ENCODE measurements at places on chromosomes 7 and 10.
A peak's percentile ranks its signal among the peaks of the same experiment; 100 is the strongest.

- DNase-seq = no peak
Measured at GRCh38 chr10:48450233-48450740, 143.8 kb downstream of the MAPK8 start.

DNA sequence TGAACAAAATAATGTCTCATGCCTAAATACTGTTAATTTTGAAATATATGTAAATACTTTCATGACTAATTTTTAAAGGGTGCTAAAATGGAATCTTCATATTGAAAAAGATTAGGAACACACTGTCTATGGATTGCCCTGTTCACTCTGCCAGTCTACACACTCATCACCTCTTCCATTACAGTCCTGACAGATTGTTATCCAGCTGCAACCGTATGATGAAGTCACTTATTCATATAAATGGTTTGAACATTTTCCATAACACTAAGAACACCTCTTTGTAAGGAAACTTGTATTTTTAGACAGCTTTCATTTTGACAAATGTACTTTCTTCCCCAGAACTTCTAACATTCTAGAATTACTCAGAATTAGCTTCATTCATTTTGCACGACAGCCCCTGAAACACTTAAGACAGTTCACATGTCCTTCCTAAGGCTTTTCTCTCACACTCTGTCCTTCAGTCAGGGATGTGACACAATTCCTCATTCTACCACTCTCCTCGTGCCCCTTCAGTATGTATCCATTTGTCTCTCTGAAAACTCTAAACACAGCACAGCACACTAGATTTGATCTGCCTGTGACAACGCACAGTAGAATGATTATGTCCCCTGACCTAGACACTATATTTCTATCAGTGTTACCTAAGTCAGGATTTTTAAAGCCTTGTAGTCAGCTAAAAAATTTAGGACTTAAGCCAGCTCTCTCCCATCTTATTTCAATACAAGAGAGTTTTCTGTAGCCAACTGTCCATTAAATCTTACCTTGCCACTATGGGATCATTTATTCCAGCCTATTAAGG is 71.9 kb downstream of the ORC5 start:
- DNase-seq = no peak

DNA sequence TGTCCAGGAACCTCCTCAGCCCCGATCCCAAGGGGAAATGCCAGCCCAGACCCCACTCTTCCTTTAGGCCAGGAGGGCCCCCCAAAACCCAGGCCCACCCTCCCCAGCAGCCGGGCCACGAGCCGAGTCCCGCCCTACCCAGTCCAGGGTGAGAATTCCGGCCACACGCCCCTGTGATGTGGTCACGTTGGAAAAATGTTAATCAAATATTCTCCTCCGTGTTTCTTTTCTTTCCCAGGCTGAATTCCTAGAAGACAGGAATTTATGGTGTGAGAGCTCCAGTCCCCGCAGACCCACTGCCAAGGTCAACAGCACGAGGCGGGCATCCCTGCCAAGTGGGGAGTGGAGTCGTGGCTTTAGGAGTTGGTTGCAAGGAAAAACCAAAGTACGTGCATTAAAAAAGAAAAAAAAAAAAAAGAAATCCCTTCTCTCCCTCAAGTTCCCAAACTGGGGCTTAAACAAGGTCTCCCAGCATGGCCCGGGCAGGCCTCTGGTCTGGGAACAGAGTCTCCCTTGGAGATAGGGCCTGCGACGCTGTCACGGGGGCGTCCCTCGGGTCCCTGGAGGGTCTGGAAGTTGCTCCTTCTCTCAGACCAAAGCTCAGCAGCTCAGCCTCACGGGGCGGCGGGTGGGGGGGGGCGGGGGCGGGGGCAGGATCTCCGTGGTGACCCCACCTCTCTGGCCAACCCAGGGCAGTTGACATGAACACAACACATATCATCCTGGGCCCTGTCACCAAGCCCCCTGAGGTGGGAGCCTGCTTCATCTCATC is 28.1 kb upstream of the ELN start:
- no peak for DNase-seq

- no peak for DNase-seq
Measured at GRCh38 chr7:53657586-53657985, 622.2 kb downstream of the POM121L12 start.

- DNase-seq = no peak
Measured at GRCh38 chr7:139521439-139521838, 2.0 kb upstream of the CLEC2L start.

DNA sequence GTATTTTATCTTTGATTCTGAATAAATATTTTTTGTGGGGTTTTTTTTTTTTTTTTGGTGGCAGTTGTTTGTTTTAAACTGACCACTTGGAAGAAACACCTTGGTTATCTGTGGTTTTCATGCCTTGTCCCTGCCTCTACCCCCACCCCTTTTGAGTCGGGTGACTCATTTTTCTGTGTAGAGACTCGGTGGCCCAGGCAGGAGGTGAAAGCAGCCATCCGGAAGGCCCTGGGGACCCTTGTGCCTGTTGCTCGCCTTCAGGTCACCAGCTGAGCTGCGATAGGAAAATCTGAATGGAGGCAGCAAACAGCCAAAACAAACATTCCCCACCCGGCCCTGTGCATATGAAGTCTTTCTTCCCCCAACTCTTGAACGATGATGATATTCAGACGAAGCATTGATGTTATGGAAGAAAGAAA is 22.8 kb downstream of the CYP17A1 start:
- no peak for DNase-seq

DNA sequence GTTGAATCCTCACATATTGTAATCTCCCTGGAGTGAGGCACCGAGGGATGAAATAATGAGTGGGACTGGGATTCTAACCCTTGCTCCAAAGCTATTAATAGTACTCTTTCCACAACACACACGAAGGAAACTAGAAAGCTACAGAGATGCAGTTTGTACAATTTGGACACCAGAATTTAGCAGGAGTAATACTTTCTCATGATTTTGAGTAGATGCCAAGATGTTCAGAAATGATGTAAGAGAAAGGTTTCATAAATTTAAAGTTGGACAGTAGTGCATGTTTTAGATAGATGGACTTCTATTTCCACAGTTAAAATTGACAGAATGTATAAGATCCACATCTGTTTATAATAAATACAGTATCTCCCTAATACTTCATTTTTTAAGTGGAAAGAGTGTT is 46.5 kb downstream of the PRR15 start:
- no peak for DNase-seq

DNA sequence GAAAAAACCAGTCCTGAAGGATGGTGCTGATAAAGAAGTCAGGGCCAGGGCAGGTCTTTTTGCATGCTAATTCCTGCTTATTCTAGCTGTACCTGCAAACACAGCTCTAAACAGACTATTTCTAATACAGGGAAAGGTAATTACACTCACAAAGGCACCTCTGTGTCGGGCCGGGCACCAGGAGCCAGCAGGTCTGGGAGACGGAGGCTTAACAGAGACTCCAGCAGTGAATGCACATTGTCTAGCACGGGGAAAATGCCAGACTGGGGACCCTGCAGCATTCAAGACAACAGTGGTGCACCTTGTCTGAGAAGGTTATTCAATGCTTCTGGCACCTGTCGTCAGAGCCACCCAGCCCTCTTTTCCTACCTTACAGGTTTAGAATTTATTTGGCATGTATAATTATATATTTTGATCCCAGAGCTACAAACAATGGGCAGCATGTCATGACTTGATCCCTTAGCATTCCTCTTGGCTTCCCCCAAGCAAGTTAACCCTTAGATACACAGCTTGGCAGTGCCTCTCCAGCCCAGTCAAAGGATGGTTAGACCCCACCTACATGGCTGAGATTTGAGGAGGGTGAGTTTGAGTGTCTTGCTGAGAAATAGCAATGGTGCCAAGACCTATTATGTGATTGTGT is 185.2 kb downstream of the SLC25A13 start:
- no peak for DNase-seq

DNA sequence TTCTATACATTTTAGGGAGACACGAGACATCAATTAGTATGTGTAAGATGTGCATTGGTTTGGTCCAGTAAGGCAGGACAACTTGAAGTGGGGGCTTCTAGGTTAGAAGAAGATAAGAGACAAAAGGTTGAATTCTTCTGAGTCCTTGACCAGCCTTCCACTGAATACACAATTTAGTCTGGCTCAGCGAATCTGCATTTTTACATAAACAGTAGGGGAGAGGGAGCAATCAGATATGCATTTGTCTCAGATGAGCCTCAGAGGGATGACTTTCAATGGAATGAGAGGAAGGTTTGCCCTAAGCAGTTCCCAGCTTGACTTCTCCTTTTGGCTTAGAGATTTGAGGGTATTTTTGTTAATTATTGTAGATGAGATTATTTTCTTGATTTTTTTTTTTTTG is 20.0 kb upstream of the C10orf90 start:
- no peak for DNase-seq

- no peak for DNase-seq
Measured at GRCh38 chr7:29611941-29612544, 48.4 kb downstream of the PRR15 start.

GRCh38 chr7:15567652-15568051 is 5.8 kb upstream of the AGMO start:
- no peak for DNase-seq

GRCh38 chr10:93463723-93464476 is 18.2 kb downstream of the MYOF start:
- no peak for DNase-seq

DNA sequence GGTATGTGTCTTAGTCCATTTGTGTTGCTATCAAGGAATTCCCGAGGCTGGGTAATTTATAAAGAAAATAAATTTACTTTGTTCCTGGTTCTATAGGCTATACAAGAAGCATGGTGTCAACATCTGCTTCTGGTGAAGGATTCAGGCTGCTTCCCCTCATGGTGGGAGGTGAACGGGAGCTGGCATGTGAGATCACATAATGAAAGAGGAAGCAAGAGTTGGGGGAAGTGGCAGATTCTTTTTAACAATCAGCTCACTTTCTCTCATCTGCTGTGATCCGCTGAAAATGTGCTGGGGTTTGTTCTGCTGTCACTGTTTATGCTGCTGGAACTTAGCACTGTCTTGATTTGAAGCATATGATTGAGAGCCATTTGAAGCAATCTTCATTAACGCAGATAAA is 730.0 kb upstream of the SORCS1 start:
- DNase-seq = no peak

- DNase-seq = no peak
Measured at GRCh38 chr7:155136619-155137243, 66.6 kb downstream of the HTR5A start.

DNA sequence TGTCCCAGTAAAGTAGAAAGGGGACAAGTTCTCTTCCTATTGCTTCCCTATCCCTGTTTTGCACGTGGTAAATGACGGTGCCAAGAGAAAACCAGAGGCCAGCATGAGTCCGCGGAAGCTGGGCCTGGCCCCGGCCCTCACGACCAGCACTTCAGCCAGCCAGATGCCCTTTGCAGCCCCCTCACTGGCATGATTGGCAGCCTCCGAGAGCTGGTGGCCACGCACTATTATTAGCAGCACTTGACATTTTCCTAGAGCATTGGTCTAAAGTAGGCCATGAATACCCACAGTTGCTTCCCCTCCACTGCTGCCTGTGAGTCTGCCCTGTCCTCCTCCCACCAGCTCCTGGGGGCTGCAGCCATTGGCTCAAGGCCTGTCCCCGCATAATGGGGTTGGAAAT is 369.1 kb downstream of the PLXNA4 start:
- DNase-seq = no peak

- DNase-seq = no peak
Measured at GRCh38 chr10:5890452-5890915, 441 bp downstream of the FBH1 start.

GRCh38 chr7:44489955-44490350 is 505 bp downstream of the NUDCD3 start:
- peak; percentile 38 for DNase-seq

DNA sequence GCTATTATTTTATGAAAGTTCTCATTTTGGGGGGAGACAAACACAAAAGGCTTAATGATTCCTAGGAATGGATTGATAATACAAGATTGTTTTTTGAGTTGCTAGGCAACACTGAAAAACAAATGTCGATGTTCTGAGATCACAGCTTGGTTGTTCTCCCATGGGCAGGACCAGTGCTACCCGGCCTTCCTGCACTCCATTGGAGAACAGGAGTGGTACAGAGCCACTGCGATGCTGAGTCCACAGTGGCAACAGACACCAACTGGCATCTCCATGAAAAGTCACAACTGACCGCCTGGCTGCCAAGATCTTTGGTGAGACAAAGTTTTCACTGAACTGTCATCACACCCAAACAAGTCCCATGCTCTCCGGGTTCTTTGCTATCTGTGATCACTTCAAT is 68.9 kb upstream of the NMT2 start:
- DNase-seq = no peak

DNA sequence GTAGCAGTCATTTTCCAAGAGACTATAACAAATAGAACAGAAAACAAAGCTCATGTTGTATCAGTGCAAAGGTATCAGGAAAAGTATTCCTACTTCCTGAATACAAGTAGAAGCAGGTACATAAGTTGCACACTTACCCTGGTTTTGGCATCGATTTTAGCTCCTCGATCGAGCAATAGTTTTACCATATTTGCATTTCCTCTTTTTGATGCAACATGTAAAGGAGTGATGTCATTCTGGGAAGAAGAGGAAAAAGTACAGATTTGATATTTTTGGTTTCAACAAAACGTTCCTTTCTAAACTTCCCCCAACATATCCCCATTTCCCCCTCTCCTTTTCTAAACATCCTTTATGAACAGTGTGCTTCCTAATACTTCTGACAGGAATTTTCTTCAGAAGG is 155.1 kb downstream of the ANK3 start:
- no peak for DNase-seq

DNA sequence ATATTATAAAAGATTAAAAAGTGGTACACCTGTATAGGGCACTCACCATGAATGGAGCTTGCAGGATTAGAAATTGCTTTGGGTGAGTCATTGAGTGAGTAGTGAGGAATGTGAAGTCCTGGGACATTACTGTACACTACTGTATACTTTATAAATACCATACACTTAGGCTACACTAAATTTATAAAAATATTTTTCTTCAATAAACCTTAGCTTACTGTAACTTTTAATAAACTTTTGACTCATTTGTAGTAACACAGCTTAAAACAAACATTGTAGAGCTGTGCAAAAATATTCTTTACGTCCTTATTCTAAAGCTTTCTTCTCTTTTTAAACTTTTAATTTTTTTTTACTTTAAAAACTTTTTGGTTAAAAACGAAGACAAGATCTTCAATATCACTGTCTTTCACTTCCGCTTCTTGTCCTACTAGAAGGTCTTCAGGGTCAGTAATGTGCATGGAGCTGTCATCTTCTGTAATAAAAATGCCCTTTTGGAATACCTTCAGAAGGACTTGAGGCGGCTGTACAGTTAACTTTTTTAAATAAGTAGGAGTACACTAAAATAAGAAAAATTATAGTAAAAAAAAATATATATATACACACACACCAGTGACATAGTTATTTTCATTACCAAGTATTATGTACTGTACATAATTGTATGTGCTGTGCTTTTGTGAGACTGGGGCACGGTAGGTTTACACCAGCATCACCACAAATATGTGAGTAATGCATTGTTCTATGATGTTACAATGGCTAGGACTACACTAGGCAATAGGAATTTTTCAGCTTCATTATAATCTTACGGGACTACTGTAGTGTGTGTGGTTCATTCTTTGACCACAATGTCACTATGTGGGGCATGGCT is 3.5 kb downstream of the STK31 start:
- no peak for DNase-seq

- DNase-seq = no peak
Measured at GRCh38 chr10:78331391-78331922, 297.8 kb downstream of the RPS24 start.

GRCh38 chr7:47474211-47474936 is 107.5 kb downstream of the TNS3 start:
- DNase-seq = no peak

GRCh38 chr10:77505431-77506334 is 131.9 kb downstream of the KCNMA1 start:
- DNase-seq = no peak
